ENCODE measurements at places on chromosomes 6 and 20.
A peak's percentile ranks its signal among the peaks of the same experiment; 100 is the strongest.

DNA sequence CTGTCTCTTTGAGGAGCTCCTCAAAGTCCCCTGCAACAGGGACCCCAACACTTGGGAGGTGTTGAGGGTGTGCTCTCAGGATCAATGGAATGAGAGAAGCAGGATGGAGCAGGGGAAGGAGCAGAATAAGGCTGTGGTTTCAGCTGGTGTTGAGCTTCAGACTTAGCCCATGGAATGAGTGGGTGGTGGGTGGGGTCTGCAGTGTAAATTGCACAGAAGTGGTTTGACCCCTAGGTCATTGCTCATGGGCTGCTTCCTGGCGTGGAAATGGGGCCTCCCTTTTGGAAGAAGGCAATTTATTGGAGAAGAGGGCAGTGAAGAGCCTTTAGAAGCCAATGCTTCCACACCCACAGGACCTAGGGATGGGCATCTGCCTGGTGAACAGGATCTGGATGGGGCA, 37.0 kb upstream of the KCNG1 start:
- no peak for DNase-seq

- no peak for DNase-seq
Measured at GRCh38 chr6:155450240-155450581, 5.4 kb downstream of the NOX3 start.

- DNase-seq, result no peak
Measured at GRCh38 chr20:2485080-2485479, 14.5 kb upstream of the SNRPB start.

GRCh38 chr6:131660195-131660594, 23.1 kb downstream of the ENPP3 start:
- DNase-seq, result peak; percentile 42

- DNase-seq, result no peak
Measured at GRCh38 chr6:11128608-11129007, 17.1 kb upstream of the ERVFRD-1 start.

DNA sequence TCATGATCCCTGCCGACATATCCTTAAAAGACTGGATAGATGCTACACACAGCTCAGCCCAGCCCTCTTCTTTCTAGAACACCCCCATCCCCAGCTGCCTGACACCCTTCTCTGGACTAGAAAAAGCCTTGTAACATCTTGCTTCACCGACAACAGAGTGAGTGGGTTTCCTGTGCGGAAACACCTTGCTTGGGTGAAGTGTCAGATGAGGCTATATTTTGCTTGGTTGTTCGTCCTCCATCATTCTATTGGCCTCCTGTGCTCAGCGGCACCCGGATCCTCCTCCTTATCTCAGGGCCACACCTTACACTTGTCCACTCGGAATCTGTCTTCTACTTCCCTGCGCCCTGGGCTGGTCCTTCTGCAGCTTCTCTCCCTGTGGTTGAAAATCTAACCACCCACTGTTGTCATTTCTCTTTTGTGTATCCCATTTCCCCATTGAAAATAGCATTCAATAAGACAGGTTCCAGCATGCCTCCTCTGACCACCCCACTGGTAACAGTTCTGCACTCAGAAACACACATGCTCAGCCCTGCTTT, 101.3 kb upstream of the MLN start:
- no peak for DNase-seq

DNA sequence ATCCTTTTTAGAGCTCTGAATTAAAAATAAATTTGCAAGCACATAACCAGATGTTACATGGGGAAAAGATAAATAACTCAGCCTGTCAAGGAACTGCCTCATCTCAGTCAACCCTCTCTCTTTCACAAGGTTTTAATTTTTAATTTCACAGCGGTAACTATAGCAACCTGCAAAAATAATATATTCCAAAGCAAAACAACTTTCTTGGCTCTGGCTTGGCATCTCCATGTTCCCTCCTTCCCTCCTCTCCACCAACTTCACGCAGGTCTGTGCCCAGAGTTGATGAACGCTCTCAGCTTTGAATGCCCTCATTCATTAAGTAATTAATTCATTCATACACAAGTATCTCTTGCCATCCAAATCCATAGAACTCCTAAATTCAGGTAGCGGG, 32.5 kb upstream of the SIRPA start:
- peak; percentile 43 for DNase-seq

GRCh38 chr20:21511850-21512633, 1.8 kb downstream of the NKX2-2 start:
- DNase-seq, result no peak

DNA sequence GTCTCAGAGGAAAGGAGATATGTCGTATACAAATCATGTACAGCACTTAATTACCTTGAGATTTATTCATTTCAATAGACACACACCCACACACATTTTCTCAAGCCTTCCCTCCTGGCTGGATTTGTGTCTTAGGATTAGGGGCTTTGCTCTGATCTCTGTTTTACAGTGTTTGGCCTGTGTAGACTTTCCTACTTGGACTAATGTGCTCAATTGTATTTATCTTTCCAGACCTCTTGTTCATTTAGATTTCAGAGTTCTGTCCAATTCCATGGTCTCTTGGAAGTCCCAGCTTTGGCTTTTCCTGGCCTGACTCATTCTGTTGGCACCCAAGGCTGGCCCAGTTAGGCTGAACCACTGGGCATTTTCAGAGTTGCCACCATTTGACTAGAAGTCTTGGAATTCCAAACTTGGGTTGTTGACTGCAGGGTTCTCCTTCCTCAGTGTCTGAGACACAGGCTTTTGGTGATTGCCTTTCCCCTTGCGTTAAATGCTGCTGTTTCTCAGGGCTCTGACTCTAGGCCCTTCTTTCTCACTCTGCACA, 8.9 kb upstream of the RFPL4B start:
- DNase-seq, result peak; percentile 51

GRCh38 chr20:44691424-44692423, 23.4 kb upstream of the CCN5 start:
- DNase-seq, result peak; percentile 92

DNA sequence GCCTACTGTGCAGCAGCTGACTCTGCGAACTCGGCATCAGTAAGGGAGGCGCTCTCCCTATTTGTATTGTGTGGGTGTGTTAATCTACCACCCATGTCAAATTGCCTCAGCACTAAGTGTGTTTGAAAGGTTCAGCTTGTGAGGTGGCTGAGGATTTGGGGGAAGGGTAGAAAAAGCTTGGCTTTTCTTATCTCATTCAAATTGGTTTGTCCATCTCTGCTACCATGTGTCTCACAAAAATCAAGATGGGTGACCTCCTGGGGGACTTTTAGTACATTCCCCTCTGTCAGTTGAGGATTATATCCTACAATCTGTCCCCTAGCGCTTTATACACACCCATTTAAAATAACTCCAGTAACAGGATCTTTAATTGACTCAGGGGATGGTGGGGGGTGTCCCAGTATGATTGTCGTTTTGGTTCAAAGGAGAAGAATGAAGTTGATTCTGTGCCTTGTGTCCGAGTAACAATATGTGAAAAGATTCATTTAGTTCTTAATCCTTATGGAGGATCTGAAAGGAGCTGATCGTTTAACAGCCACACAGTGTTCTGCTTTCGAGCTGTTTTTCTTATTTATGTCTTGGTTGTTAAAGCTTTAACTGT, 609.6 kb downstream of the PKHD1 start:
- no peak for DNase-seq

DNA sequence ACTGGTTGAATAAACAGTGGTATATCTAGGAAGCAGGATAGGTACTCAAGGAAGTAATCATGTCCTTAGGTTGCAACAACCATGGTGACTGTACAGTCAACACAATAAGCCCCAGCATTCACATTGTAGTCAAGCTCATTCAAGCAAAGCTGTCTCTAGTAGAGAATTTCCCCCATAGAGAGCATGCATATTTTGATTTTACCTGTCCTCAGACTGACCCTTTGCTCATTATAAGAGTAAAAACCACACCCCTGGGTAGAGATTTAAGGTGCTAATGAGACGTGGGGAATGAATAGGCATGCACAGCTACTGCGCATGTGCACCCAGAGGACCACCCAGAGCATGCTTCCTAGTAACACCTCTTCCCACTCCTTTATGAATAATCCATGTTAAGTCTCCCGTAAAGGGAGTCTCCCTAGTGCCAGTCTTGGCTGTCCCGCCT, 6.1 kb upstream of the RNF8 start:
- no peak for DNase-seq

DNA sequence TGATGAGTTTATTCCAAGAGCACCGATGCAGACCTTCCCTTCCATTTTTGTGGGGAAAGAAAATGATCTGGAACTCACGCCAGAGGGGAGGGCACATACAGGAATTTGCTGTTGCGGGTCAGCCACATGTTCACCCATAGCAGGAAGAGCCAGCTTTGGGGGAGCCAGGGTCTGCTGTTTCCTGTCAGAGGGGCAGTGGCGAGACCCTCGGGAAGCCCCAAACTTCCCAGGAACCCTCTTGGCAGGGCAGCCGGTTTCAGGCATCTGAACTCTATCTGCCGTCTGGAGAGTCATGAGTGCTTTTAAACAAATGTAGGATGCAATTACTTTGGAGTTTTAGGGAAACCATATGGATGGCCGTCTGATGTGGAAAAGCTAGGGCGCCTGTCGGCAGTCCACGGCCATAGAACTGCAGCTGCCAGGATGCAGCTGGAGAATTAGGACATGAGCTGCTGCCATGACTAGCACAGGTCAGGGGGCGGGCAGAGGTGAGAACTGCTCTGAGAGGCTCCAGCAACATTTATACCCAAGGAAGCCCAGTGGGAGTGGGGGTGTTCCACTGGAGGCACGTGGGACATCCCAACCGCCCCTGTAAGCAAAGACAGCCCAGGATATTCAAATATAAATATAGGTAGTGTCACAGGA, 14.8 kb upstream of the SERPINB9 start:
- no peak for DNase-seq
